CD4-positive, CD25-positive, alpha-beta regulatory T cell (primary cell): ENCODE measurements at places on chromosomes 7 and 10.

DNA sequence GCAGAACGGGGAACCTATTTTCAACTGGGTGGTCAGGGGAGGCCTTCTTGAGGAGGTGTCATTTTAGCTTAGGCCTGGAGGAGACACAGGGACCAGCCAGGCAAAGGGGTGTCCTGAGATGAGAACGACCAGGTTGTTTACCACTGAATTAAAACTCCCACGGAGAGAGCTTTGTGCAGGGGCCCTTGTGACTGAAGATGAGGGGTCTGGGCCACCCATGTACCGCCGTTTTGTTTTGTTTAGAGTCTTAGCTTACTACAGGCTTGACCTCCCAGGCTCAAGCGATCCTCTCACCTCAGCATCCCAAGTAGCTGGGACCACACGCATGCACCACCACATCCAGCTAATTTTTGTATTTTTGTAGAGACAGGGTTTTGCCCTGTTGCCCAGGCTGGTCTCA is 80.4 kb downstream of the FAM171A1 start:
- DNase-seq, result no peak

DNA sequence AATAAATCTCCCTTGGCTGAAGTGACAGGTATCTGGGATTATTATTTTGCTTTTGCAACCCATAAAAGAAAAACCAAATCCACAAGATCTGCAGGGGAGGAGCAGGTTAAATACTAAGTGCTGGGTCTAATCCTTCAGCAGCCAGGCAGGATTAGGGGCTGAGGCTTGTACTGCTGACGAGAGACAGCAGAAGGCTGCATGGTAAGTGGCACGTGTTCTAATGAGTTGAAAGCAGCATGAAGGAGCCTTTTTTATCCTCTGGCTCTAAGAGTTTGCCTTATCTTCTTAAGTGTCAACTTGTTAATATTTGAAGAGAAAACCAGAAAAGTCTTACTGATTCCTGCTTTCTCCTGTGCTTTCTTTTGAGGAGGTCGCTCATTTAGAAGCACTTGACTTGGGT is 50.0 kb downstream of the LYZL2 start:
- DNase-seq, result no peak

DNA sequence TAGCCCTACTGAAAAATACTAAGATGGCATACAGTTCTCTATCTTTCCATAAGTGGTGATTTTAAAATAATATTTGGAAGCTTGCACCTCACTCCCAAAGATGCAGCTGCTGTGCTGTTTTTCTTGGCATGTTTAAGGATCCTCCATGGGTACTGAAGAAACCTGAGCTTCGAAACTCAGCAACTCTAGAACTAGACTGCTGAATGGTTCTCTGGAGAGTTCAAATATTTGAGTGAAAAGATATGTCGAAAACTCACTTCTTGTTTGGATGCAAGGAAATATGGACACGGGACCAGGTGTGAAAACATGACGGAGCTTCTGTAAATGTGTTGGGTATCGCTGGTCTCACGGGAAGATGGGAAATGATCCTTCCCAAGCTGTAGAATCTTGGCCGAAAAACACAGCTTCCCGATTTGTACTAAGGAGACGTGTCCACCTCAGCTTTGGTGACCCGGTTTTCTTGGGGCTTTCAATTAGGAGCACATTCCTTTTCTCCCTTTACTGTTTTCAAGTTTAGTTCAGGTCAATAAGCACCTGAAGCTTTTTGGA is 543.8 kb upstream of the NRP1 start:
- no peak for DNase-seq

- no peak for DNase-seq
These were observed 119.5 kb upstream of the PRSS1 start for GRCh38 chr7:142629588-142630260.

GRCh38 chr10:76311752-76312636 is 880.6 kb downstream of the LRMDA start:
- no peak for DNase-seq

DNA sequence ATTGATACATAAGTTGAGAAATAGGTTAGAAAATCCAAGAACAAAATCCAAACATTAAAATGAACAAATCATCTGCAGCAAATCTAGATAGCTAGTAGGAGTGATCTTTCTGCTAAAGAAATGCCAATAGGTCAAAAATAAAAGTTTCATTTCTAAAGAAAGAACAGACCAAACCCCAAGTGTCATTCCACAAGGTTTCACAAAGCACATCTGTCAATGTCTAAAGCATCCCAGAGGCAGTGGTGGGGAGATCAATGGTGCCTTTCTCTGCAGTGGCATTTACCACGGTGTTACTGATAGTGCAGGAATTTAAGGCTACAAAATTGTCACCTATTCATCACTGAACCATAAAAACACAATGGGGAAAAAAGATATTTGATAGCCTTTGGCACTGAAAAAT is 147.9 kb downstream of the PARD3 start:
- DNase-seq, result no peak

- DNase-seq, result no peak
These were observed 158.6 kb downstream of the GRK5 start for GRCh38 chr10:119365773-119366599.

- DNase-seq, result no peak
These were observed 57.3 kb downstream of the MAPK8 start for GRCh38 chr10:48363617-48364355.

DNA sequence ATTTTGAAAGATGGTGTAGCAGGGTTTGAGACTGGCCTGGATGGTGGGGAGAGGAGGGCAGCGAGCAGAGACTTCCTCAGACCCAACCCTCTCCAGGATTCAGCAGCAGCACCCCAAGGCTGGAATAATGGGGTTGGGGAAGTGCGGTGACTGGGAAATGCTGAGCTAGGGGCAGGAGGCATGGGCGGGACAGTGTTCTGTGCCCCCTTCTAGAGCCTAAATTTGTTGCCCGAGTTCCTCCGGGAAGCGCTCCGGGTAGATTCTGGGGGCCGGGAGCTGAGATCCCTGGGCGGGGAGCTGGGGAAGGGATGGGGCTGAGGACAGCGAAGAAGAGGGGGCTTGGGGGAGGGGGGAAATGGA is at the start of gene CHAT:
Gene CHAT, plus strand, starts transcription at position 156 of the 360 bp plus-strand sequence. Its CDS starts 153 bp downstream, at position 309.
- no peak for DNase-seq

GRCh38 chr7:25664593-25664992 is 436.3 kb upstream of the NPVF start:
- no peak for DNase-seq

DNA sequence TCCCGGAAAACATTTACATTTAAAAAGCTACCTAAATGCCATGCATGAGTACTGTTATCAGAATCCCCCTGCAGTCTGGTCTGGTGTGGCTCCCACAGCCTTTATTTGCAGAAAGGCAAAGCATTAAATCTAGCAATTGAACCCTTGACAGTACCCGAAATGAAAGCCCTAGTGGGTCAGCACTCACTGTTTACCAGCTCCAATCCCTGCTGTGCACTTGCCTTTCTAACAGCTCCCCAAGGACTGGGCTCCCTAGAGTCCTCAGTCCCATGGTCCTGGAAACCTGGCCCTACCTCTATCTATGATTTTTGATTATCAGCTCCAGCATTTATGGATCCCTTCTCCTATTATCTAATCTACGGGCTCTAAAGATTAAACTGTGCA is 1.9 kb upstream of the MACC1 start:
- no peak for DNase-seq

- DNase-seq, result no peak
These were observed 40.4 kb downstream of the CREB3L2 start for GRCh38 chr7:137961200-137962177.

DNA sequence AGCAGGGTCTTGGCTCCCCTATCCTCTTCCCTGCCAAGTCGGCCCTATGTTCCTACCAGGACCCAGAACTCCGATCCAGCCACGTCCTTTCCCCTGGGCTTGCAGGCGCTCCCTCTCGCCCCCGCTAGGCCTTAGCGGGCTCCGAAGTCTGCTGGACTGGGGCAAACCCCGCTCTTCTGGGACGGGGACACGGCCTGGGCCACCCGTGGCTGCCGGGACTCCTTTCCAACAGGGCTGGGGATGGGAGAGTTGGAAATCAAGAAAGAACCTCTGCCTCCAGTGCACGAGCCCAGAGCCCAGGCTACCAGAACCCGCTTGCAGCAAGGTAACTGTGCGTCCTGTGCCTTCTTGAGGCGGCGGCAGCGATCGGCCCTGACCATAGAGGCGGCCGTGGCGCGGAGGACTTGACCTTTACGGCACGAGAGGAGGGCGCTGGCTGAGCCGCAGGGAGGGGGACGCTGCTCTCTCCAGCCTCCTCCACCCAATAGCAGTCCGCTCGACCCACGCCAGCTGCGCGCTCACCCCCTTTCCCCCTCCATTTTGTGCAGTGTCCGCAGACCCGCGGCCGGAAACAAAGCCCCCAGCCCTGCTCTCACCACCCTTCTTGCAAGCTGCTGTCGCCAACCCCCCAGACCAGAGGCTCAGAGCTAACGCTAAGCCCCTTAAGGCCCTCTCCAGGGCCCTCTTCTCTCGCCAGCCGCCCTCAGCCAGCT is 7.0 kb upstream of the HOXA11 start:
- no peak for DNase-seq

DNA sequence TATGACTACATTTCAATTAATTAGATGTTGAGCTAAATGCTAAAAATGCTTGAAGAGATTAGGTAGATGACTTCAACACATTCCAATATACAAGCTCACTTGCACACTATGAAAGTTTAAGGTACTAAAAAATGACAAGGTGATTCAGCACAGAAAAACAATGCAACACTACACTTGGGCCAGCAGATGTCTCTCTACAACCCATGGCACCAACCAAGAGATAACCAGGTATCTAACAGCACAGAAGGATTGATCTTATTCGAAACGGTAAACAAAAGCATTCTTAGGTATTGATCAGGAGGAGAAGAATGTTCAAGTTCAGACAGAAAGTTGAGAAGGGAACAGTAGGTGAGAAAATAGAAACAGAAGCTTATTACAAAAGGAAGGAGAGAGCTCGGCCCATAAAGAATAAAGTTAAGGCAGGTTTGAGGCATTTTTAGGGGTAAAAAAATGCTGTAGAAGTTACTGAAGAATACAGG is 248.2 kb upstream of the KLF14 start:
- no peak for DNase-seq

DNA sequence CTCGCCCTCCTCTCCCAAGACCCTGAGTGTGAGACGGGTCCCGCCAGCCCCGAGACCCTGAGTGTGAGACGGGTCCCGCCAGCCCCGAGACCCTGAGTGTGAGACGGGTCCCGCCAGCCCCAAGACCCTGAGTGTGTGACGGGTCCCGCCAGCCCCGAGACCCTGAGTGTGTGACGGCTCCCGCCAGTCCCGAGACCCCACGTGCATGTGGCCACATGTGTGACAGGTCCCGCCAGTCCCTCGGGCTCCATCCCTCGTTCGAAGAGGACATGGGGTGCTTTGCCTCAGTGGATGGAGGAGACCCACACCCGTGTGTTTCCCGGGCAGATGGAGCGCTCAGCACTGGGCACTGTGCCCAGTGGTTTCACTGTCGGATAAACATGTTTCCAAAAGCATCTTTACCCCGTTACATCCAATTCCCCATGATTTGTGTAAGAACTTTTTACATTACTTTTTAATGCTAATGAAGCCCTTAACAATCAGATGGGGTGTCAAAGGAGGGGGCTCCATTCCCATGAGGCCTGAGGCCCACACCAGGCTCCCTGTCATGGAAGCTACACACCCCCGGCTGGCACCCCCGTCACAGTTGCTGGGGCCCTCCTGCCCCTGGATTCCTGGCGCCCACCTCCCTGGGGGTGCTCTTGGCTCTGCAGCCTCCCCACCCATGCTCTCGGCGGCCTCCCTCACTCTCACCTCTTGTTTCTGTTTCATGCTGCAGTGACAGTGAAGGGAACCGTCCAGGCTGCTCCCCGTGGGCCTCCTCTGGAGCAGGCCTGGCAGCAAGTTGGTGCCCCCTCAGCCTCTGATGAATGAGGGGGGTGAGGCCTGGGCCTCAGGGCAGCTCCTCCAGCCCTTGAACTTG is 48.5 kb upstream of the CFAP46 start:
- DNase-seq, result no peak

DNA sequence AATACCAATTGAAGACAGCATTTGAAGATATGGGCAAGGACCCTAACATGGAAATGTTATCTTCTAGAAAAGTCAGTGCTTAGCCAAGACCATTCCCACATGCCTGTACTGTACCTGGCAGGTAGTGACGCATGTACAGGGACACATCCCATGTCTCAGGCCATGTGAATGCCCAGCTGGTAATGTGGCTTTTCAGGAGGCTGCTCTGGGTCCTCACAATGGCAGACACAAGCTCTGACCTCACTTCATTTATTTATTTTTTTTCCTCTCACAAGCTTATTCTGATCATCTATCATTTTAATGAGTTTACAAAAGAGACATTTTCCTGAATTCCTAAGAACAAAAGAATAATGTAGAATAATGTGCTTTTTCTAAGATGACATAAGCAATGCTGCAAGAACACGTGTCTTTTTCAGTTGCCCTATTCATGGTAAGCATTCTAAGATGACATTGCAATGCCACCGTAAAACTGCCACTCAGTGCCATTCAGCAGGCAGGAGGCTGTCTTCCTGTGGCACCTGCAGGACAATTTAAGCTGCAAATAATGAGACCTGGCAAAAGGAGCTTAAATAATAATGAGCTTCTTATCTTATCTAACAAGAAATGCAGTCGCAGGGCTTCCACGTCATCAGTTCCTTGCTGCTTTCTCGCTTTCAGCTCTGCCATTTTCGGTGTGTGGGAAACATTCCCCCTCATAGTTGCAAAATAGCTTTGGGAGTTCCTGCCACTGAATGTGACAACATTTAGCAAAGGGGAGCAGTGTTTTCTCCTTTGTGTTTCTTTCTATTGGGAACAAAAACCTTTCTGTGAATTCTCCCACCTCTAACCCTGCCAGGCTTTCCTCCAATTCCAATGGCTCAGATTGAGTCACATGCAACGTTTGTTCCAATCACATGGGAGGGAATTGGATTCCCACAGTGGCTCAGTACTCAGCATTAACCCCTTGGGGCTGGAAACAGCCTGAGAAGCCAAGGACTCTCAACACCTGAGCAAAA is 113.0 kb downstream of the SEC23IP start:
- DNase-seq, result no peak

- DNase-seq, result no peak
These were observed 10.0 kb upstream of the SGPL1 start for GRCh38 chr10:70805619-70806215.

GRCh38 chr10:26365681-26366358 is 72.3 kb upstream of the APBB1IP start:
- DNase-seq, result no peak

DNA sequence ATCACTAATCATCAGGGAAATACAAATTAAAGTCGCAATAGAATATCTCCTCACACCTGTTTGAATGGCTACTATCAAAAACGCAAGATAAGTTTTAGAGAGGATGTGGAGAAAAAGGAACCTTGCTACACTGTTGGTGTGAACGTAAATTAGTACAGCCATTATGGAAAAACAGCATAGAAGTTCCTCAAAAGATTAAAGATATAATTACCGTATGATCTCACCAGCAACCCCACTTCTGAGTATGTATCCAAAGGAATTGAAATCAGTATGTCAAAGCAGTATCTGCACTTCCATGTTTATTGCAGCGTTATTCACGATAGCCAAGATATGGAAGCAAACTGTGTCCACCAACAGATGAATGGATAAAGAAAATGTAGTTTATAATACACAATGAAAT is 164.4 kb downstream of the ZNF365 start:
- no peak for DNase-seq
